ENCODE measurements at places on chromosomes 6 and 20.

DNA sequence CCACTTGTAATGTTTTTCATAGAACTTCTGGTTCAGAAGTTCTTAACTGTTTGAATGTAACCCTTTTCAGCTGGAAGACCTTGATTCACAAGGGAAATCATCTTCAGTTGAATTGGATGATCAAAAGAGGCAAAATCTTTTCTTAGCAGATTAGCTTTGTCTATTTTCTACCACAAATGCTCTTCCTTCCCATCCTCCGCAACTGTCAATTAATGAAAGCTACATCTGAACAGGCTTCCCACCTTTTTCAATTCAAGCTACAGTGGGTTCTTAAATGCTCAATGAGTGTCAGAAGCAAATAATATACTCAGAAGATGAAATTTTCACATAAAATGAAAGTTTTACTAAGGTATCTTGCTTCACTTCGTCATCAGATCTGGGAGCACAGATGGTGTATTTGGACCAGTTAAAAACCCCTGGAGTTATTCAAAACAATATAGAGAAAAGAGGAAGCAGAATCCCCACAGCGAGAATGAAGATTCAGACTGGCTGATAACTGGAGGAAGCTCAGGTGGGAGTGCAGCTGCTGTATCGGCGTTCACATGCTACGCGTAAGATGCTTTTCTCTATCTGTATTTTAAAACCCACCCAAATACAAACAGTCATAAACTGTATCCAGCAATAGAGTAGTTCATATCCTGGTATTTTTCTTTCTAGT is 19.4 kb downstream of the QRSL1 start:
- no peak for DNase-seq

- no peak for DNase-seq
Measured at GRCh38 chr6:124796464-124796970, 165.7 kb upstream of the RNF217 start.

- DNase-seq: no peak
Measured at GRCh38 chr6:117266257-117267053, 1.1 kb downstream of the VGLL2 start.

GRCh38 chr6:79421707-79422484 is 115.3 kb downstream of the LCA5 start:
- DNase-seq: peak; percentile 26

GRCh38 chr20:15806105-15806504 is 767.1 kb downstream of the KIF16B start:
- DNase-seq: no peak

GRCh38 chr6:29011276-29011734 is 6.2 kb upstream of the ZNF311 start:
- peak; percentile 68 for DNase-seq

Measured in AG08395 (cell line).